ENCODE measurements at places on chromosomes 6 and 20.

GRCh38 chr20:37381621-37382471 is 35.9 kb downstream of the SRC start:
- no peak for DNase-seq

GRCh38 chr6:37637562-37638413 is 59.9 kb downstream of the MDGA1 start:
- DNase-seq = no peak

- DNase-seq = peak; percentile 74
These were observed 548.5 kb downstream of the CD83 start for GRCh38 chr6:14665827-14666724.

DNA sequence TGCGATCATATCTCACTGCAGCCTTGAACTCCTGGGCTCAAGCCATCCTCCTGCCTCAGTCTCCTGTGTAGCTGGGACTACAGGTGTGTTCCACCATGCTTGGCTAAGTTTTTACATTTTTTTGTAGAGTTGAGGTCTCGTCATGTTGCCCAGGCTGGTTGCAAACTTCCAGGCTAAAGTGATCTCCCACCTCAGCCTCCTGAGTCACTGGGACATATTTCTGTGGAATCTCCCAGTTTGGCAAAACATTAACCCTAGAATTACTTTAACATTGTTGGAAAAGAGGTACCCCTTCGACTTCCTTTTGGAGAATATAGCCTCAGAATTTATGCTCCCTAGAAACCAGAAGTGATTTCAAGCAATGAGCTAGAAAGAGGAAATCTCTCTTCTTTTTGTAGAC is 57.2 kb downstream of the SHLD1 start:
- DNase-seq = no peak

- DNase-seq = peak; percentile 55
These were observed at the start of gene STXBP5 for GRCh38 chr6:147204060-147204785. TSS of gene STXBP5 (plus strand) at chr6:147204417. CDS start at chr6:147204533, 116 bp downstream.

GRCh38 chr6:139888681-139889122 is 514.3 kb upstream of the CITED2 start:
- DNase-seq = no peak

- DNase-seq = peak; percentile 34
These were observed 29.5 kb downstream of the MTHFD1L start for GRCh38 chr6:150894935-150895552.

GRCh38 chr6:109097661-109098060 is 2.4 kb downstream of the CEP57L1 start:
- DNase-seq = no peak

DNA sequence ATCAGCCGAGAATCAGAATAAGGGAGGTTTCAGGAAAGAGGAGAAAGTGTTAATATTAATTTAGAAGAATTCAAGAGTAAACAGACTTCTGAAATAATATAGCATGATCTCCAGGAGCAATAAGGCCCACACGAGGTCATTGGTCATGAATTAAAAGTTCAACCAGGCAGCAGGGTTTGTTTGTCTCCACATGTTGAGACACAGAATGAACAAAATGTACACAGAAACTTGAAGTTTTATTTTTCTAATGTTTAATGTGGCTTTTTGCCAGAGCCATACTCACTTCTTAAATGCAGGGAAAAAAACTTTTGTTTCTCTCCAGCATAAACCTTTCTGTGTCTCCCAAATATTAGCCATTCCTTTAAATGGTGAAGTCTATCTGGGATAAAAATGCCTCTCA is 504.5 kb downstream of the HDGFL1 start:
- DNase-seq = no peak

DNA sequence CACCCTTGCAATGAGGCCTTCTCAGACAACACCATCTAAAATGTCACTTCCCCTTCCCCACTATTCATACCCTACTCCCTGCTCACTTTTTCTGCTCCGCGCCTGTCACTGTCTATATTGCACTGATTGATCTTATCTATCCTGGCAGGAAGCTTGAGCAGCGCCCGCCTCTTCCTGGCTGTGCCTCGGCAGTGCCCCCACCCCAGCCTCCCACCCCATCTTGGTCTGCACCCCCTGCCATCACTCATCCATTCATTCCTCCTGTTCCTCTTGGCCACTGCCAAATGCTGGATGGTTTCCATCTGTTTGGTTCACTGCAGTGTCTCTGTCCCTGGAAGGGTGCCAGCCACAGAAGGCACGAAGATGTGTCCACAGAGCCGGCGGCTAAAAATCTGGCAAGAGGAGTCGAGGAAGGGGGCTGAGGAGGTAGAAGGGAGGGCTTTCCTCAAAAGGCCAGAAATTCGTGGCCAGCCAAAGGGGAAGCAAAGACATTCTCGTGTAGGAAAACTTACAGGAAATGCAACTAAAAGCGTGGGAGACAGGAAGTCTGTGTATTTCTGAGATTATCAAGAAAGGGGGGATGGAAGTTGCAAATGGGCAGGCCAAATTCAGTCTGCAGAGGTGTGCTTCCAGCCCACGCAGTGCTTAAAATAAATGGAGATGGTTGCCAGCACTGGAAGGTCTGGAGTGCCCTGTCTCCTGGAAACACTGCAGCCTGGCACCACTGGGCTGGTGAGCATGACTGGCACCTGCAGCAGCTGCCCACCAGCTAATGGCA is 27.6 kb downstream of the SYNJ2 start:
- DNase-seq = peak; percentile 57

DNA sequence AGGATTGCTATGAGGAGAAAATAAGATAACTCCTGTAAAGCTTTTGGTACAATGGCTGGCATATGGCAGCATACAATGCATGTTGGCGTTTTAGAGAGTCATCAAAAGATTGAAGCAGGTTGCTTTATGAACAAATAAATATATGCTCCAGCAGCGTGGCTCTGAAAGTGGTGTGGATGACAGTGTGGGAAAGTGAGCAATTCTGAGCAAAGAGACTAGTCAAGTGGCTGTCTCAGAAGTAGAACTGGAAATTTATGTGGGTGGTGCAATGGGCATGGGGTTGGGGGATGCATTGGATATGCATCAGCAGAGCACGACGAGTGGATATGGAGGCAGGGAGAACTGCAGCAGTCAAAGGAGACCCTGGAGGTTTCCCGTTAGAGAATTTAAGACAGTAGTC is 66.2 kb upstream of the PHACTR2 start:
- peak; percentile 6 for DNase-seq

- DNase-seq = no peak
These were observed 23.9 kb downstream of the INSM1 start for GRCh38 chr20:20391766-20392165.

GRCh38 chr6:69005199-69005598 is 370.1 kb downstream of the ADGRB3 start:
- no peak for DNase-seq

DNA sequence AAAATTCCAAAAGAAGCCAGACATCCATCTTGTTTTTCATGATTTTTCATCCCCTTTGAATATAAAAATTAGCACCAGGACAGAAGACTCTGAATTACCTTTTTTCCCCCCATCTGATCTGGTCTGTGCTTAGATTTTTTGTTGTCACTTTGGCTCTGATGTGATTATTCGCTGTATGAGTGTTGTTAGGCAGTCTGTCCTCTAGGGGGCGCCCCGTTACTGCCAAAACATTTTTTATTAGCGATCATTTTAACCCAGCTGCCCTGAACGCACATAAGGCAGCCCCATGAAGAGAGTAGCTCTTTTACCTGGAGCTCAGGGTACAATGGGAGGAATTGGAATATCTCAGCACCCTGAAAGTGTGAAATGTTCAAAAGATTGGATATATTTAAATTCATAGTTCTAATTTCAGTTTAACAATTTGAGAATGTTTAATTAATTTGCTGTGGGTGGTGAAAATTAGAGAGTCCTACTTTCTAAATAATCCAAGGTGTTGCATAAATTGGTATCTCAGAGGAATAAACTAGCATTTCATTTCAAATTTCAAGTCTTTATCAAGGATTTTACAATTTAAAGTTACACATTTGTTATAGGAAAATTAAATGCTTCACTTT is 60.8 kb downstream of the PRPH2 start:
- DNase-seq = peak; percentile 85

DNA sequence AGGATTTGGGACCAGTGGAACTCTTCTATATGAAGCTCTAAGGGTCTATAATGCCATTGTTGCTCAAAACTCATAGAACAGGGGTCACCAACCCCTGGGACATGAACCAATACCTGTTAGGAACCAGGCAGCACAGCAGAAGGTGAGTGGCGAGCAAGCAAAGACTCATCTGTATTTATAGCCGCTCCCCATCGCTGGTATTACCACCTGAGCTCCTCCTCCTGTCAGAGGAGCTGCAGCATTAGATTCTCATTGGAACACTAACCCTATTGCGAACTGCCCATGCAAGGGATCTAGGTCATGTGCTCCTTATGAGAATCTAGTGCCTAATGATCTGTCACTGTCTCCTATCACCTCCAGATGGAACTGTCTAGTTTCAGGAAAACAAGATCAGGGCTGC is 237.5 kb downstream of the C6orf118 start:
- DNase-seq = no peak

GRCh38 chr20:3541887-3542721 is 71.3 kb downstream of the ATRN start:
- DNase-seq = no peak

DNA sequence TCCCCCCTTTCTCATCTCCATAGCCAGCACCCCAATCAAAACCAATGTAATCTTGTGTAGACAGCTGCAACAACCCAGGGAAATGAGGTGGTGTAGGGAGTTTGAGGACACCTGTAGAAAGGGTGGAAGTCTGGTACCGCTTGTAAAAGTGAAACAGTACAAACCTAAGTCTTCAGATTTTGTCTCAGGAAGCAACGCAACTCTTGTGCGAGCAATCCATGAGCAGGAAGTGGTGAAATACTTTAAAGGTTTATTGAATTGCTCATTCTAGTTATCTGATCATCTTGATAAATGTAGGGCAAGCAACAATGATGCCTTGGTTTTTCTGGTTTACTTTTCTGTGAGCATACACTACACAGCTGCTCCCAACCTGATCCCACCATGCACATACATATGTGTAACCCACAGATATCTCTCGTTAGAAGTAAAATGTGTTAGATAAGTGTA is 71.1 kb upstream of the THEMIS start:
- peak; percentile 41 for DNase-seq

- no peak for DNase-seq
These were observed 1.4 kb downstream of the SMAP1 start for GRCh38 chr6:70669133-70669532.

DNA sequence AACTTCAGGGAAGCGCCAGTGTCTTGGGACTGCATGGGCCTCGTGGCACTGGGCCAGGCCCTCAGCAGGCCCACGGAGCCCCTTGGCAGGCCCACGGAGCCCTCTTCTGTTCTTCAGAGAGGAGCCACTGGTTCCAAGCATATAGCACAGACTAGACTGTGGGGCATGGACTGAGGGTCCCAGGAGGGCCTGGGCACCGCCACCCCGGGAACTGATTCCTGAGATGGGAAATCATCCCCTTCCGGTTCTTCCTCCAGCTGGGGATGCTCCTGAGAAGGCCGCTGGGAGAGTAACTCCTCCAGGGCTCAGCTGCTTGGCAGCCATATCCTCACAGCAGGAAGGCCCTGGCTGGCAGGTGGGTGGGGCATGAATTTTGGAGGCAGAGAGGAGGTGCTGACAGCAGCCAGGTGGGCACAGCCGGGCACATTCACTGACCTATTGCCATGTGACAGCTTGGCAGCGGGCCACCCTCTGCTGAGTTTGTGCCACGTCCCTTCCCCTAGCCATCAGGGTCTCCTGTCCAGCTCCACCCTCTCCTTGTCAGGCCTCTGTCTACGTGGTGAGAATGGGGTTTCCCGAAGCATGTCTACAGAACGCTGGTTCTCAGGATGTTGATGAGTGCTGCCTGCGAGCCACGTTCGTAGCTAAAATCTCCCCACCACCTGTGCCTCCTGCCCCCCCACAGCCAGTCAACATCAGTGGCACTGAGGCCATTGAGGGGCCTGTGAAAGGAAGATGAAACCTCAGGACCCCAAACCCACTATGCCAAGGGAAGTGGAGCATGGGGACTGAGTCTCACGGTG is 152.1 kb downstream of the TAF4 start:
- no peak for DNase-seq

DNA sequence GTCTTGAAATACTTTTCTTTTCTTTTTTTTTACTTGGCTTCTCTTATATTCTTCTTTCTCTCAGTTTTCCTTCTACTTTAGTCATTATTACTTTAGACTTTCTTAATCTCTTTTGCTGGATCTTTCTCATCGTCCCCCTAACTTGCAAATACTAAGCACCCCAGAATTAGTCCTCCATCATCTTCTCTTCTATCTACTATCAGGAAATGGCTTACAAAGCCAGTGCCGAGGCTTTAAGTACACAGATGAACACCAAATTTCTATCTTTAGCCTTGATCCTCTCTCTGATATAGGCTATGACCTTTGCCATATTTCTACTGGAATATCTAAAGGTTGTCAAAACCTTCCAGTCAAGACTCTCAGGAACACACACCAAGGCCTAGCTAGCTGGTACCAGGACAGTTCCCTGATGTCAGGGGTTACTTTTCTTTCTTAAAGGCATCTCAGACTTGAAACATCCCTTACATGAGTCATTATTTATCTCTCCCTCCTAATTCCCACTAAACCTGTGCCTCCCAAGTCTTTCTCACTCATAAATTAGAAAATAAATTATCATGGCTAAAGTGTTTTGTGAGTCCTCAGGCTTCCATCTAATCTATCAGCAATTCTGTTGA is 278.6 kb upstream of the TCF21 start:
- DNase-seq = no peak

DNA sequence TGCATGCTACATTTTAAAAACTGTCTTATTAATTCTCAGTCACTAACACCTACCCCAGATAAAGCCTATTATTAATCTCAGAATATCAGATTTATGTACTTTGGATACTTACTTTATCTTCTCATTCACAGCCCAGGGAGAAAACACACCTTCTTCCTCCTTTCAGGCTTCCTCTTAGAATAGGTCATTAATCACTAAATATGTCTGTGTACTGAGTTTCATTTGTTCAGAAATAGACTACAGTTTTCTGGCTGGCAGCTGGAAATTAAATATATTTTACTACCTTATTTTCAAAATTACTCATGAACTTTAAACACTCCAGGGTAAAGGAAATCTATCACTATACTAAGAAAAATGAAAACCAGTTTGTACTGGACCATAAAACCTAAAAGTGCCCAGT is 147.7 kb upstream of the DST start:
- DNase-seq = no peak

- peak; percentile 48 for DNase-seq
These were observed 27.4 kb upstream of the MAPRE1 start for GRCh38 chr20:32792316-32792715.

DNA sequence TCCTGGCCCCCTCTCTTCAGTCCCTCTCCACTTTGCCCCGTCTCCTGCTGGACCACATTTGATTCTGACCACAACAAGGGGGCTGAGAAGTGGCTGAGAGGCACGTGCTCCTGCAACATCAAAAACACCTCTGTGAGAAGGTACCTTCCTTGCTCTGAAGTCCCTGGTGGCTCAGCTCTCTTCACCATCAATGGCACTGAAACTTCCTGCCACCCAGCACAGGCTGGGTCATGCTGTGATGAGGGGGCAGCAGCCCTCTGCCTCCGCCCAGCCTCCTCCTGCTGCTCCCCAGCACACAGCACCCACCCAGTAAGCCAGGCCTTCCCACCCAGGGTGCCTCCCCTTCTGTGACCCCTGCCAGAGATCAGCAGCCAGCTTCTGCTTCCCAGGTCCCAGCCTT is 10.3 kb downstream of the ZMYND8 start:
- DNase-seq = no peak
